ENCODE measurements at places on chromosomes 12 and 14.

DNA sequence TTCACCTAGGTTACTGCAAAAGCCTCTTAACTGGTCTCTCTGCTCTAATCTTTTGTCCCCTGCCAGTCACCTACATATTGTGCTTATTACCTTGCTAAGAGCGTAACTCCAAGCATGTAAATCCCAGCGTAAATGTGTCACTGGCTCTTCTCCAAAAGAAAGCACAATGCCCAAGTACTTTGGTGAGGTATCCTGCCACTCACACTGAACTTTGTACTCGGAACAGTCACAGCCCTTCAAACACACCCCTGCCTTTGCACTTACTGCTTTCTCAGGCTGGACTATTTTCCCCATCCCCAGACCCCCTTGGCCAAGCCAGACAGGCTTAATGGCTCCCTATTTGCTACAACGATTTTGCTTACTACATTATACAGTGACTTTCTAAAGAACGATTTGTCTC is 31.7 kb downstream of the GALNT4 start:
- DNase-seq = no peak

DNA sequence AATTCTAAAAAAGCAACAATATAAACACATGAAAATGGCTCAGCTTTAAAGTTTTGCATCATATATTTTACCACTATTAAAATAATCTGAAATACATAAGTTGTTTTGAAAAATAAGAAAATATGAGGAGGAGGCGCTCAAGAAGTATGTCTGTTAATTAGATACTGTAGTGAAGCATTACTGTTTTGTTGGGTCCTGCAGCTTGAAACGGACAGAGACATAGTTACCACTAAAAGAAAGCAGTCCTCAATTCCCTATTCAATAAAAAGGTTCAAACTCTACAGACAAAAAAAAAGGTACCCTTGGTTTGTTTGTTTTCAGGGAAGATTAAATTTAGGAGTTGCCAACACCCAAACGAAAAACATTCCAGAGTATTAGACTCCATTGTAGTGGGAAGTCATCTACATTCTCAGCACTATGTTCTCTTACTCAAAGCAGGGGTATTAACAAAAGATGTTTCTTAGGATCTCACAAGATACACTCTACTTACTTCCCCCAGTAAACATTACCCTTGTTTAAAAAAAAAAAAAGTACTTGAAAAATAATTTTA is 3.0 kb downstream of the PAWR start:
- DNase-seq = peak; percentile 16

DNA sequence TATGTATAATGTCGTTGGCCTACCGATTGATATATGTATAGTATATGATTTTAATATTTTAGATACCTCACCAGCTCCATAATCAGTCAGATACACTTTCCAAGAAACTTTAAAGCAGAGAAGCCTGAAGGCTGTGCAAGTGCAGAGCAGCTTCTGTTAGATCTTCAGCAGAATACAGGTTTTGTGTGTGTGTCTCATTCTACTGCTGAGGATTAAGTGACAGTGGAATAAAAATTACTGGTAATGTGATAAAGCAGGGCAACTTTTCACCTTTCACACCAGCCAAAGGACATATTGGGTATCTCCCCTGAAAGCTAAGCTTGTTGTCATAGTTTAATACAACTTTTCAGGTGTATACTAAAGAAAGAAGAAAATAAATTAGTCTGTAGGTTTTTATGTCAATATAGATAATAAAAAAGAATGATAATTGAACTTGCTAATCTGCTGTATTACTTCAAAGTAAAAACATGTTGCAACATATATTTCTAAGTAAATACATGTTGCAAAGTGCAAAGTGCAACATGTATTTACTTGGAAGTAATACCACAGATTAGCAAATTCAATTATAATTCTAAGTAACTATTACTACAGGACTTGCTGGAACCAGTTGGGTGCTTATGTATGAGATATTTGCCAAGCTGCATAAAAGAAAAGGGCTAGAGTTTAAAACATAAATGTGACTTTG is 128.3 kb downstream of the SLC16A7 start:
- DNase-seq = no peak

- no peak for DNase-seq
These were observed 218.6 kb downstream of the ATP23 start for GRCh38 chr12:58159941-58160340.

DNA sequence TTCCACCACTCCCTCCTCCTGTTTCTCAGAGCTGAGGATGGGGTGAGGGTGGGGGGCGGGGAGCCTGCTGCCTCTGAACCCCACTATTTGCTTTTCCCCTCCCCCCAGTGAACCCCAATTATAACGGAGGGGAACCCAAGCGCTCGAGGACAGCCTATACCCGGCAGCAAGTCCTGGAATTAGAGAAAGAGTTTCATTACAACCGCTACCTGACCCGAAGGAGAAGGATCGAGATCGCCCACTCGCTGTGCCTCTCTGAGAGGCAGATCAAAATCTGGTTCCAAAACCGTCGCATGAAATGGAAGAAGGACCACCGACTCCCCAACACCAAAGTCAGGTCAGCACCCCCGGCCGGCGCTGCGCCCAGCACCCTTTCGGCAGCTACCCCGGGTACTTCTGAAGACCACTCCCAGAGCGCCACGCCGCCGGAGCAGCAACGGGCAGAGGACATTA is 1.1 kb downstream of the HOXC4 start:
- DNase-seq = no peak

DNA sequence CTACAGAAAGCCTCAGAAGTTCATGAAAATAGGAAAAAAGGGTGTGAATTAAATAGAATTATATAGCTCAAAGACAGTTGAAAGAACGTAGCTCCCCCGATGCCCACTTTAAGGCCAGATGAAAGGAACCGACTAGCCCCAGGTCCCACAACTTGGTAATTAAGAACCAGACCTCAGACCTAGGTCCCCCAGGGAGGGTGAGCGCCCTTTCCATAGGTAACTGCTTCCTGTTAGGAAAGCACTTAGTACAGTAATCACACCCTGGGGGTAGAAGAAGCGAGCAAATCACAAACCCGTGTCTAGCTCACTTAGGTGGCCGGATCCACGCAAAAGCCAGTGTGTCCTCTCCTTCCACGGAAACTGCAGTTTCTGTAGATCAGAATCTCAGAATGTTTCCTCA is 77.1 kb downstream of the PLXNC1 start:
- no peak for DNase-seq

DNA sequence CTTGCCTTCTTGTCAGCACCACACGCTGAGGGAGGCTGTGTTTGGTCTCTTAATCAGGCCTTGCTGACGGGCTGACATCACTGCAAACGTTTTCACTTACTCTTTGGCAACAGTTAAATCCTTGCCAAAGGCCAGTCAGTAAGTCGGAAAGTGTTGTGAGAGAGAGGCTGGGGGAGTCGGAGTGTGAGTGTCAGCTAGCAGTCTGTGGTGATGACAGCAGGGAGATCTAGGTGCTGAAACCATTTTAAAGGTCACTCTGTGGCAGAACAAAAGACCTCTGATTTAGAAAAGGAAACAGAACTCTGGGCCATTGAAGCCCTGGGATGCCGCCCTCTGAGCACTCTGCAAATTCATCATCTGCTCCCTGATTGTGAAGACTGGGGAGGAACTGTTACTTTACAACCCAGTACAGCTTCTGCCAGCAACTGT is 143.5 kb downstream of the PAX9 start:
- DNase-seq = peak; percentile 15

GRCh38 chr12:1696800-1697199 is 5.9 kb downstream of the ADIPOR2 start:
- DNase-seq = no peak

GRCh38 chr12:90999966-91000365 is 4.8 kb downstream of the EPYC start:
- DNase-seq = no peak

DNA sequence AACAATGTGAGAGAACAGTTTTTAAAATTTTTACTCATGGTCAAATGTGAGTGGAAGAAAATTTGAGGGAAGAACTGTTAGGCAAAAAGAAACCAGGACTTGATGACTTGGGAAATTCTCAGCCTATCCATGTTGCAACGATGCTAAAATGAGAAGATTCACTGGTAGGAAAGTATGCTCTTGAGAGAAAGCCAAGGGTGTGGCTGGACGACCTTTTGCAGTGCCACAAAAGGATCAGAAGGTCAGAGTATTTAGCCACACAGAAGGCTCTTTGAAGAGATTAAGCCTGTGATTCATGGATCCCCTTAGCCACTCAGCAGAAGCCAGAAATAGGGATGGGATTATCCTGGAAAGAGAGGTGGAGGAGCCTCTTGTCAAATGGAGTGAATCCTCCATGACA is 336.8 kb downstream of the LRIG3 start:
- peak; percentile 72 for DNase-seq

- no peak for DNase-seq
These were observed 105.3 kb downstream of the TGFB3 start for GRCh38 chr14:75876530-75876929.

GRCh38 chr12:26196421-26196716 is 996 bp downstream of the SSPN start:
- peak; percentile 29 for DNase-seq

GRCh38 chr14:25833341-25834126 is 764.3 kb downstream of the NOVA1 start:
- DNase-seq = no peak

- DNase-seq = no peak
These were observed 47.3 kb downstream of the RPS29 start for GRCh38 chr14:49538852-49539251.

DNA sequence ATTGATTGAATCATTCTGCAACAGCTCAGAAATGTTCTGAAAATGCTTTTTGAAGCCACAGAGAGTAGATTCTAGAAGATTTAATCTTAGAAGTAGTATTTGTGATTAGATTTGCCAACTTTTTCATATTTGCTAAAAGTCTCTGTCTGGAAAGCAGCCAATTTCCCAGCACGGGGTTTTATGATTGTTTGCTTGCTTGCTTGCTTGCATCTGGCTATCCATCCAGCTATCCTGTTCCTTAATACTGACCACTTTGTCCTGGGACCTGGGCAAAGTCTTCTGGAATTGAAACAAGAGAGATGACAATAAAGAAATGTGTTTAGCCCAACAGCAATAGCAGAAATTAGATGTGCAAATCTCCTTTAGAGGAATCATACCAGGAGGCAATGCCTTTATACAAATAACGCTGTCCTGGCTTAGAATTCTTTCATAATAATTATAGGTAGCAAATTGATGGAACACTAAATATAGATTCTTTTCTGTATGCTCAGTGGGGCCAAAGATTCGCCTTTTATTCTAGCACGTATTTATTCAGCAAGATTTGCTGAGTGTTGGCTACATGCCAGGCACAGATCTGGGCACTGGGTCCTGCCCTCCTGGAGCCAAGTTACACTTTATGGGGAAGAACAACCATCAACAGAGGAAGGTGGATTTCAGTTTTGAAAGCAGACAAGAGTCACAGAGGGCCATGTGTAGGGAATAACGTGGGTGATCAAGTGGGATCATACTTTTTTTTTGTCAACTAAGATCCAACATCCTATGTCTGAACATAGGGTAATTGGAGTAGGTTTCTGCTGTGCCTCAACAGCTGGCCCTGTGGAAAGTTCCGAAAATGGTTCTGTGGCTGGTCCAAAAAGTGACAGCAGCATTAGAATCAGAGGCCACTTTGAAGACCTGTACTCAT is 25.3 kb downstream of the MYBPC1 start:
- no peak for DNase-seq

GRCh38 chr12:12717586-12718380 is 615 bp downstream of the CDKN1B start:
- DNase-seq = no peak

DNA sequence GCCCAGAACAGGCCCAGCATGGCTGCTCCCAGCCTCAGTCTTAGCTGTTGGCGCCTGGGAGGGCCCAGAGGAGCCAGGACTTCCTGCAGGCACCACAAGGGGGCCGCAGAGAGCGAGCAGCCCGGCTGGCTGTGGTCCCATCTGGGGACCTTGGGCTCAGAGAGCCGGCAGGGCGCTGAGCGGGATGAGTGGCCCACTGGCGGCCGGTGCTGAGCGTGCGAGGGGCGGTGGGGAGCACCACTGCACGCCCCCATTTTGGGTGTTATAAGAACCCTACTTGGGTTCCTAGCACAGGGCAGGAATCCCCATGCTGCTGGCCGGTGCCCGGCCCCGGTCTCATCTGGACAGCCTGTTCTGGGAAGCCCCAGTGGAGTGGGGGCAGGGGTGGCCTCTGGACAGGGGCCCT is 25.9 kb upstream of the CRIP2 start:
- peak; percentile 54 for DNase-seq

DNA sequence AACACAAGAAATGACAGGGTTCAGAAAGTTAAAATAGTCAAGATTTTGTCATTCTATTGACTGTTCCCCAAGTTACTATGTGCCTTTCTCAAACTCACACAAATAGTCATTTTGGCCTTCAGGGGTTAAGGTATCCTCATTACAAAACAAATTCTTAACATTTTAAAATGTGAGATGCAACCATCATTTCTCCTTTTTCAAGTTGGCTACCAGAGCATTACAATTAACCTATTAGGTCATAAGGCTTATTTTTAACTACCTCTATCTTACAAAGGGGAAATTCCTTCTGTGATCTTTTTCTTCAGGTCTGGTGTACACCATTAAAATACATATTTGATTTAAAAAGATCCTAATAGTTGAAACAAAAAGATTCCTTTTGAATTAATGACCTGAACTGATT is 61.2 kb downstream of the SLC38A1 start:
- DNase-seq = no peak

GRCh38 chr12:130253866-130254265 is 83.8 kb upstream of the PIWIL1 start:
- no peak for DNase-seq

- DNase-seq = peak; percentile 83
These were observed 20.6 kb upstream of the SNRPF start for GRCh38 chr12:95838125-95838524.

- no peak for DNase-seq
These were observed 926.9 kb downstream of the TMTC2 start for GRCh38 chr12:83613586-83614110.

- no peak for DNase-seq
These were observed 12.8 kb downstream of the TSFM start for GRCh38 chr12:57795354-57795753.

DNA sequence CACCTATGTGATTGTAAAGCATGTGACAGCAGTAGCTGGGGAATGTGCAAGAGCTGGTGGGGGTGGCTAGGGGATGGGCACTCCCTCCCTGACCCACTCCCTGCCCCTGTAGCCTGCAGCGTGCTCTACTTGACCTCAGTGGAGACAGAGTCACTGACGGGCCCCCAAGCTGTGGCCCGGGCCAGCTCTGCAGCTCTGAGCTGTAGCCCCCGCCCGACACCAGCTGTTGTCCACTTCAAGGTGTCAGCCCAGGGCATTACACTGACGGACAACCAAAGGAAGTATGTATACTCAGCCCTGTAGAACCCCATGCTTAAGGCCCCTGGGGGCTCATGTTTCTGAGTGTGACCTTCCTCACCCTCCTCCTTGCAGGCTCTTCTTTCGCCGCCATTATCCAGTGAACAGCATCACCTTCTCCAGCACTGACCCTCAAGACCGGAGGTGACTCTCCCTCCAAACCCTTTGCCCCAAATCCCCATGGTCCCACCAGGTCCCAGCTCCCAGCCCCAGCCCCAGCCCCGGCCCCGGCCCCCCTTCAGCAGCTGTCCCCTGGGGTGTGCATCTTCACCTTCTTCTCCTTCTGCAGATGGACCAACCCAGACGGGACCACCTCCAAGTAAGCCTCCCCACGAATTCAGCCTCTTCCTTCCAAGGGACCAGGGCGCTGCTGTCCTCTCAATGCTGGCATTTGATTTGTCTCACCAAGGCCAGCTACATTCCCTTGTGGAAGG is 13.3 kb downstream of the TNS2 start:
- no peak for DNase-seq

All from AG10803 (cell line).